ENCODE measurements at places on chromosomes 3 and 15. TPM values are rescaled to one million over a fixed set of nuclear protein-coding genes. Genes with fewer than 3 reads are reported as not detected.

The GMPS gene
- total RNA-seq, result 128 TPM

The LRRC2 gene
- 4.0 TPM for total RNA-seq

The XPC gene
- 31.7 TPM for total RNA-seq

GRCh38 chr3:184230603-184231528 lies 1.5 kb downstream of the VWA5B2 start:
- H3K4me3 ChIP-seq, result peak overlapping the region; percentile 70
- no peaks in the 10 kb centered on the region for H3K36me3 ChIP-seq
- no peak overlapping the region for H3K27ac ChIP-seq
- H3K27me3 ChIP-seq, result peaks cover 66% of the 10 kb centered on the region
- peak; percentile 48 for DNase-seq

- H3K27me3 ChIP-seq, result peaks cover 40% of the 10 kb centered on the region
- H3K4me3 ChIP-seq, result peak overlapping the region; percentile 93
- H3K36me3 ChIP-seq, result peaks cover 20% of the 10 kb centered on the region
- no peak overlapping the region for H3K27ac ChIP-seq
- H3K4me1 ChIP-seq, result peaks cover 28% of the 10 kb centered on the region
Measured at GRCh38 chr15:75739791-75740190, 27.1 kb upstream of the CSPG4 start.

DNA sequence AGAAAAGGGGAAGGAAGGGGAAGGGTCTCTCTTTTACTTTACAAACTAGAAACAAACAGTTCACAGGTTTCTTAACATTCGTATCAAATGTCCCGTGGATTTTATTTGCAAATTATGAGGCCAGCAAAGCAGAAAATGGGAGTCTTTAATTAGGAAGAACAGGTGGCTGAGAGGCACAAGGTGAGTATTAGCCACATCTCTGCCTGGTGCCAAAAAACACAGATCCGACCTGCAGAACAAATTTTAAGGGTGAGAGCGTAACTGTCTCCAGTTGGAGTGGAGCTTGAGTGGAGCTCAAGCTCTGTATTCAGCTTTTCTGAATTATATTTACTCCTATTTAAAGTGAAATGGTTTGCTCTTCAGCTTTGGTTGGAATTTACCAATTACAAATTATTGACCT lies 1004.9 kb downstream of the FHIT start:
- no peak overlapping the region for H3K4me3 ChIP-seq
- H3K36me3 ChIP-seq, result peaks cover 16% of the 10 kb centered on the region
- H3K27ac ChIP-seq, result no peak overlapping the region

DNA sequence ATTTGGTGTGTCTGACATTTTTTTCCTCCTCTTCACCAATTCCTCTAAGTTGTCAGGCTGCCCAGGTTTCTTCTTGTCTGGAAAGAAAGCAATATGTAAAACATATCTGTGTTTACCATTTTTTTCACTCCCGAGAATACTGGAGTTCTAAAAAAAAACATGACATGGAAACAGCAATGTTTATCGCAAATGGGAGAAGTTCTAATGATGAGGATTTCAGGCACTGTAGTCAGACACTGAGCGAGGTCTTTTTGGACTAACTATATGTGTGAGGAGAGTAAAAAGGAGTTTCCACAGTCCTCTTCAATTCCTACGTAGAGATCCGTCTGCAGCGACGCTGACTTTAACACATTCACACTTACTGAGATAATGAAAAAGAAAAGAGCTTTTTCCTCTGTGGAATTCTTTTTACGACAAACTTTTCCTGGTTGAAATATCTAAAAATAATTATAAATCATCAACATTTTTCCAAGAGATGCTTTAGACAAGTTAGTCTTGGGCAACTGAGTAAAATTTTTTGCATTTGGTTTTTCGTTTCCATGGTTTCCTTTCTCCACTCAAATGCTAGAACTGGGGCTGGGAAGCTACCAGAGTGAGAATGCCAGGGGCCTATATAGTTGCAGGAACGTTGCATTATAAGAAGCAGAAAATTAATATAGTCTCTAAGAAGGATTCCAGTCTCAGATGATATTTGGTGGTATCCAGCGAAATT lies 8.4 kb upstream of the SETMAR start:
- no peak for DNase-seq
- H3K27me3 ChIP-seq, result peaks cover 2% of the 10 kb centered on the region
- no peaks in the 10 kb centered on the region for H3K36me3 ChIP-seq
- H3K4me1 ChIP-seq, result peaks cover 6% of the 10 kb centered on the region
- H3K27ac ChIP-seq, result no peak overlapping the region

DNA sequence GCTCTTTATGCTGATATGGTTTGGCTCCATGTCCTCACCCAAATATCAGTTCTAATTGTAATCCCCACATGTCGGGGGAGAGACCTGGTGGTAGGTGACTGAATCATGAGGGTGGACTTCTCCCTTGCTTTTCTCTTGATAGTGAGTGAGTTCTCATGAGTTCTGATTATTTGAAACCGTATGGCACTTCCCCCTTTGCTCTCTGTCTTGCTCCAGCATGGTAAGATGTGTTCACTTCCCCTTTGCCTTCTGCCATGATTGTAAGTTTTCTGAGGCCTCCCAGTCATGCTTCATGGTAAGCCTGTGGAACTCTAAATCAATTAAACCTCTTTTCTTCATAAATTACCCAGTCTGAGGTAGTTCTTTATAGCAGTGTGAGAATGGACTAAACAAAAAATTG lies 107.6 kb downstream of the IMPG2 start:
- no peak overlapping the region for H3K27ac ChIP-seq
- no peaks in the 10 kb centered on the region for H3K4me1 ChIP-seq
- H3K36me3 ChIP-seq, result peaks cover 13% of the 10 kb centered on the region
- no peak overlapping the region for H3K4me3 ChIP-seq
- peaks cover 3% of the 10 kb centered on the region for H3K27me3 ChIP-seq
